Stimulated activated CD8-positive, alpha-beta memory T cell treated with anti-CD3 and anti-CD28 coated beads, Interleukin-15, amount 100 ng/mL, for 4 hours (primary cell): ENCODE measurements at places on chromosomes 6 and 20.

DNA sequence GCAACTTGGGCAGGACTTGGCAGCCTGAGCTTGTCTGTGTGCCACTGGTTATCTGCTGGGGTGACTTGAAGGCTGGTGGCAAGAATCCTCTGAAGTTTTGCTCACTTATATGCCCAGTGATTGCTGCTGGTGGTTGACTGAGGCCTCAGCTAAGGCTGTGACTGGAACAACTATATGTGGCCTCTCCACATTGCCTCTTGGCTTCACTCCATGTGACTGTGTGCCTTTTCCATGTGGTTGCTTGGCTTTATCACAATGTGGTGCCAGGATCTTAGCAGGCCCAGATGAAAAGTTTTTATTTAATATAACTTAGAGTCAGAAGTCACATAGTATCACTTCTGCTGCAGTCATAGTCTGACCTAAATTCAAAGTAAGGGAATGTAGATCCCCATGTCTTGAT lies 104.5 kb downstream of the ADAT2 start:
- DNase-seq: no peak

DNA sequence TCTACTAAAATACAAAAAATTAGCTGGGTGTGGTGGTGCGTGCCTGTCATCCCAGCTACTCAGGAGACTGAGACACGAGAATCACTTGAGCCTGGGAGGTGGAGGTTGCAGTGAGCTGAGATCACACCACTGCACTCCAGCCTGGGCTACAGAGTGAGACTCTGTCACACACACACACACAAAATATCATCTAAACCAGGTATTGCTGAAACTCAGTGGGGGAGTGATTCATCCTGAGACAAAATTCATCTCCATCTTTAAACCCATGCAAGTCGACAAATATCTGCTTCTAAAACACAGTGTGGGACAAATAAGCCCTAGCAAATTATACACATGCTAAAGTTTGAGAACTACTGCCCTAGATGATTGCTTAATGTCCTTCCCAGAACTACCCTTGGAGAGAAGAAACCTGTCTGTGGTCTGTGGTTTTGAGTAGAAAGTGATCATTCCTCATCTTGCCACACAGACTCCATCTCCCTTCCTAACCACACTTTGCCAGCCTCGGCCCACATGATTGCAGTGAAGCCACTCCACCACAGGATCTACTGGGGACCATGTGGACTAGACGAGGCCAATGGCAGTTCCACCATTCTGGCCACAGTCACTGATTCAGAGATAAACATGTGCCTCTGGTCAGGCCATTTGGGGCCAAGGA lies 130.3 kb downstream of the OPRM1 start:
- DNase-seq: no peak

GRCh38 chr20:4613184-4613583 lies 108.5 kb upstream of the PRND start:
- DNase-seq: no peak

DNA sequence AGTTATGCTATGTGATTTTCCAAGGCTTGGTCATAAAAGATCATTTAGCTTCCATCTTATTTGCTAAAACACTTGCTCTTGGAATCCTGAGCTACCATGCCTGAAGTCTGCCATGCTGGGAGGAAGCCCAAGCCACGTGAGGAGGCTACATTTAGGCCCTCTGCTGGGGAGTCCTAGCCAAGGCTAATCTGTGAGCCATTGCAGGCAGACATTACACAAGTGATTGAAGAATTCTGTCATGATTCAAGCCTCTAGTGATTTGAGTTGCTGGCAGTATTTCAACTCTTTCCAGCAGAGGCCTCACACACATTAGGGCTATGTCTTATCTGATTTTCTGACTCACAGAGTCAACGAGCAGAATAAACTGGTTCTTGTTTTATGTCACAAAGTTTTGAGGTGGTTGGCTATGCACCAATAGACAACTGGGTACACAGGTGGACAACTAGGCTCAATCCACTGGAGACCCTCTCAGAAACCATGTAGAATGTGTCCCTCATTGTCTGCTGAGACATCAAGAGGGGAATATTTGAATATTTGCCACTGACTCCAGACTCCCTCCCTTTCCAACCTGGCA lies 227.2 kb upstream of the SULF2 start:
- DNase-seq: no peak

GRCh38 chr20:40703975-40704530 lies 15.0 kb upstream of the MAFB start:
- DNase-seq: no peak

DNA sequence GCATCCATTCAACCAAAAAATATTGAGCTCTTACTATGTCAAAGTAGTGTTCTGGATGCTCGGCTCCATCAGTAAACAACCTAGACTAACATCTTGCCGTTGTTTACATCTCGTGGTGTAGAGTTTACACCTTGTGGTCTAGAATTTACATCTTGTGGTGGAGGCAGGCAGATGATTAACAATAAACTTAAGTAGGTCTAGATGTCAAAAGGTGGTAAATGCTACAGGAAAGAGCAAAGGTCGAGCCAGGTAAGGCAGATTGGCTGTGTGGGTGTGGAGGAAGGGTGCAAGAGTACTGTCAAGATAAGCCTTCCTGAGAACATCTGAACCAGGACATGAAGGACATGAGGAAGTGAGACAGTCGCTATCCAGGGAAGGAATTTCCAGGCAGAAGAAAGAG lies 88.4 kb upstream of the ESR1 start:
- no peak for DNase-seq

DNA sequence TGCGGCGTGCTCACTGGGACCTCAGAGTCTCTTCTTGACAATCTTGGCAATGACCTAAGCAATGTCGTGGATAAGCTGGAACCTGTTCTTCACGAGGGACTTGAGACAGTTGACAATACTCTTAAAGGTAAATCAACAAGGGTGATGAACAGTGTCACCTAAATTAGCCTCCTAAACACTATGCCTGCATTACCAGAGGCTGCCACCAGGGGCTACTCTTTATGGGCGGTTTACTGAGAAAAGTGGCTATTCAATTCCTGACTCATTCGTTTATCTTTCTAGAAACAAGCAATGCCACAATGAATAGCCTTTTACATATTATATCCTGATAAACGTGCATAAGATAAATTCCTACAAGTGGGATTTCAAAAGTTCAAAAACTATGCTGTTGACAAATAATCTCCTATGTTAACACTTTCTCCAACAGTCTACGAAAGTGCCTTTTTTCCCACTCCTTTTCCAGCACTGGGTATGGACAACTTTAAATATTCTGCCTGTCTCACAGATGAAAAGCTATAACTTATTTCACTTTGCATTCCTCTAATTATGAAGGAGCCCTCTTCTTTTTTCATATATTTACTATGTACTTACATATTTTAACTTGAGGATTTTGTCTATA lies 1.3 kb downstream of the BPIFA2 start:
- no peak for DNase-seq

GRCh38 chr6:41527721-41528408 lies 18.3 kb upstream of the FOXP4 start:
- DNase-seq: no peak

- DNase-seq: no peak
These were observed 1.1 kb upstream of the CDC5L start for GRCh38 chr6:44386364-44386928.

DNA sequence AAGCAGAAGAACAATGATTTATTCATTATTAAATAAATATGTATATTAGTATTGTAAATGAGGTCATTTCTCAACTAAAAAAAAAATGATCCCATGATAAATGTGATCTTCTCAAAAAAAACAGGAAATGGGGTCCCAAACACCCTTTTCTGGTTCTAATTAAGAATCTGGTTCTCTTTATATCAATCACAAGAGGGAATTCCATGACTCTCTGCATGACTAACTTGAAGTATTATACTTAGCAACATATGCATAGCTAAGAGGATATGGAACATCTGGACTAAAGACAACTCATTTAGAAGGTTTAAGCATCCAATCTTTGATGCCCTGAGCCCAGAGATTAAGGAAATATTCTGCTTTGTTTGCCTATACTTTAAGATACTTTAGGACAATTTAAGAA lies 89.7 kb upstream of the EMILIN3 start:
- DNase-seq: no peak

GRCh38 chr20:341682-342081 lies 5.2 kb upstream of the NRSN2 start:
- no peak for DNase-seq

DNA sequence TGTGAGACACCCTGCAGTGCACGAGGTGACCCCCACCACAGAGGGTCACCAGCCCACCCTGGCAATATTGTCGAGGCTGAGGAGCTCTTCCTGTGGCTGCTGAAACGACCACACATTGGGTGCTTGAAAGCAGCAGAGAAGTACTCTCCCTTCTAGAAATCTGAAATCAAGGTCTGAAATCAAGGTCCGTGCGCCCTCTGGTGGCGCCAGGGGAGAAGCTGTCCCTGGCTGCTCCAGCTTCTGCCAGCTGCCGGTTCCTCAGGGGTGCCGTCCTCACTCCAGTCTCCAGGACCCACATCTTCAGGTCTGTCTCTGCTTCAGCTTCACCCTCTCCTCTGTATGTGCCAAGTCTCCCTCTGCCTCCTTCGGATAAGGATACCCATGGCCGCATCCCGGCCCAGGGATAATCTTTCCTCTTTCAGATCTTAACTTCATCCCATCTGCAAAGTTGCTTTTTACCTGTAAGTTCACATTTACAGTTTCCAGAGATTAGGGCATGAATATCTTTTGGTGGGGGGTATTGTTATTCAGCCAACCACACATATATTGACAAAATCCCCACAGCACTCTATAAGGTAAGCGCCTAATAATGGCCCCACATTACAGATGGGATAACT lies 108.3 kb upstream of the PHACTR3 start:
- DNase-seq: peak; percentile 16

GRCh38 chr6:54473328-54473727 lies 165.1 kb downstream of the TINAG start:
- no peak for DNase-seq

DNA sequence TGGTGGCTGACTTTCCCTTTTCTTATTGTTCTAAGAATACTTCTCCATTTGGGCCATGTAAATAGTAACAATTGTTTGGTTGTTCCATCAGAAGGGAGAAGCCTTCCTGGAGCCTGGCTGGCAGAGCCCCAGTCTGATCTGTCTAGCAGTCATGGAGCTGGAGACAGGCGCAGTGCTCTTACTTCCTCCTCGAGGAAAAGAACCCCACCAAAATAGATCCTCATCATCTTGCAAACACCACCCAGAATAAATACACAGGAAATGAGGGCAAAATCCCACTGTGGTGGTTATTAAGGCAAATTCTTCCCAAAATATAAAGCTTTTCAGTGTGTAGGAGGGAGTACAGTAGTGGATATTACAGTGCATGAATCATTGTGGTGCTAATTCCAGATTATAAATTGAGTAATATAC lies 195.1 kb upstream of the SGK1 start:
- DNase-seq: no peak

DNA sequence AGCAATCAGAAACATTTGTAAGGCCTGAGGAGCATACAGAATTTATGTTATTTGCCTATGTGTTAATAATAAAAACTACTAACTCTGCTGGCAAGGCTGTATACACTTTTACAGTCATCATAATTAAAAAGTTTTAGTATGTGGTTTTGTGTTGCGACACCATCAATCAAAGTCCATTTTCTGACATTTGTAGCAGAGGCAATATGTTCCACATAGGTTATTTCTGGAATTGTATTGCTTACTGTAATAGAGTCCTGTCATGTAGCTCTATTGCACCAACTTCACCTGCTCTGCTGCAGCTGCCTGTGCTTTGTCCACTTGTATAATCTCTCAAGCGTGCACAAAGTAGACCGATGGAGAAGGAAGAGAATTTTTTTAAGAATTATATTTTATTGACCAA lies 501.8 kb downstream of the HACE1 start:
- DNase-seq: no peak

GRCh38 chr20:45061244-45061643 lies 39.7 kb downstream of the KCNS1 start:
- DNase-seq: no peak

- DNase-seq: no peak
These were observed 33.8 kb downstream of the PPP1R14C start for GRCh38 chr6:150176659-150177058.

GRCh38 chr6:6007366-6008088 lies 802 bp upstream of the NRN1 start:
- no peak for DNase-seq

DNA sequence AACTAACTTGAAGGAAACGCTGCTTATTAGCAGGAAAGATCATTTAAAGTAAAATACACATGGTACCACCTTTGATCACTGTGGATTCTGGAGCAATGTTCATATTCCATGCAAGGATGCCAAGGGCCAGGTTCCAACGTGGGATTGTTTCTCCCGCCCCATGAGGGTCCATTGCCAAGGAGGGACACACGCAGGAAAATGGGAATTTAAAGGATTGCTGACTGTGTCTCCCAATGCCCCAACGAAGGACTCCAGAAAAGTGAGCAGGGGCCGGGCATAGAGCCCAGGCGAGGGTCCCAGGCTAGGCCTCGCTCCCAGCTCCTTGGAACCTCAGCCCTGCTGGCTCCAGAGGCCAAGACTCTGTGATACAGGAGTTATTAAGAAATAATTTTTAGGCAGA lies 111.2 kb downstream of the DACT2 start:
- no peak for DNase-seq

DNA sequence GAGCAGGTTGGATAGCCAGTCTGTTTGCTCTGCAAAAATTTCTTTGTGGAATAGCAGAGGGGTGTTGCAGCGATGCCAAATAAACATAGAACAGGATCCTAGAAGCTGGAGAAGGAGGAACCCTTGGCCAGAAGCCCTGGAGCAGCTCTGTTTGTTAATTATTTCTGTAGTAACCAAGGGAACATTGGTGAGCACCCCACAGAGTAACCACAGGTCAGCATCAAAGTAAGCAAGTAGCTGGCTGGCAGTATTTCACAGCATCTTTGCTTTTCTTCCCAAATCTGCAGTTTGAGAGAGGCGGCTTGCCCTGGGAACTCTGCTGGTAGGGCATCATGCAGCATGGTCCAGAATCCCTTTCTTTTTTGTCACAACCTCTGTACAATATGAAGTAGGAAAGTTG lies 12.7 kb upstream of the APMAP start:
- no peak for DNase-seq

GRCh38 chr6:24936641-24937317 lies 1.0 kb upstream of the RIPOR2 start:
- no peak for DNase-seq

DNA sequence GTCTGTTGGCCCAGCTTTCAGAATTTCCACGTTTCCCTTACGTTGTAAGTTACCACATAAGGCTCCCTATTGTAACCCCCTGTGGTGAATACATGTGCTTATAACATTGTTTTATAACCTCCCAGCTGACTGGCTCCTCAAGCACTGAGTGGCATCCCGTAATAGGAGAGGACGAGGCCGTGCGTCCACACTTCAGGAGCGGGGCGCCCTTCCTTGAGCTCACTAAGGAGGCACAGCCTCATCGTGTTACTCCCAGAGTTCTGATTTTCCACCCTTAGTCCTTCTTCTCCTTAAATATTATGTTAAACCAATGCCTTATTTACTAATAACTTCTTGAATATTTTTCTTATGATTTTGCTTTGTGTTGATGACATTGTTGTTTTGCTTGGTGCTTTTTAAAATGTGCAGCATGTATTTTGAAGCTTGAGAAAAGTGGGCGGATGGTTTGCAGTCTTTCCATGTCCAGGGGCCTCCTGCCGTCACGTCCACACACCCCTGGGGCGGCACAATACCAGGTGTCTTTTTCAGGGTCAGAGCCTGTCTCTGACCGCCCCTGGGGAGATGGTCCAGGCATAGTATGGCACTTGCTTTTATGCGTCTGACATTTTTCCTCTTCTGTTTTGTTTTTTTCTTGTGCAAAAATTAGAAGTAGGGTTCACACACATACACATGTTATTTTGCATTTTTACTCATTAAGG lies 181.8 kb downstream of the DLL1 start:
- DNase-seq: no peak

- DNase-seq: no peak
These were observed 89.1 kb upstream of the CLDN20 start for GRCh38 chr6:155174576-155175211.
